ENCODE measurements at places on chromosomes 6 and 20. TPM values are rescaled to one million over a fixed set of nuclear protein-coding genes. Genes with fewer than 3 reads are reported as not detected.

GRCh38 chr6:117481278-117481925 is 1.1 kb upstream of the DCBLD1 start:
- DNase-seq: no peak

- DNase-seq: no peak
Observed at GRCh38 chr20:34131491-34131890, 19.4 kb upstream of the EIF2S2 start.

GRCh38 chr20:6053776-6054688 is at the start of gene LRRN4:
Gene LRRN4 (minus strand): TSS chr20:6054060. CDS start chr20:6052799, 1,261 bp downstream.
- DNase-seq: no peak

GRCh38 chr6:151009576-151009975 is 144.1 kb downstream of the MTHFD1L start:
- DNase-seq: no peak

DNA sequence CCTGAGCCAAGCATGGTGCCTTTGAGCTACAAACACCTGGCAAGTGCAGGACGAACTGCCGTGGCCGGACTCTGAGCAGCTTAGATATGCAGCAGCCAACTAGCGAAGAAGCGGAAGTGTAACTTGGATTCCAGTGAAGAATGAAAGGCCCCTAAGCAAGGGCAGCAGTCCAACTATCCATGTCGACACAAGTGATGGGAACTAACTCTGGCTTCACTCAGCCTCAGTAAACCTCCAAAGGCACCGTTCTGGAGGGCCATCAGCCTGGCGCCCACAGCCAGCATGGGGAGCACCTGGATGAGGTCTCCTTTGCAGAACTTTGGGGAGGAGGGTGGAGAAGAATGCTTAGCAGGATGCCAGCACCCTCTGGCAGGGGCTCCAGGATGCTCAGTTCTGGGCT is 78.4 kb upstream of the MLN start:
- no peak for DNase-seq

DNA sequence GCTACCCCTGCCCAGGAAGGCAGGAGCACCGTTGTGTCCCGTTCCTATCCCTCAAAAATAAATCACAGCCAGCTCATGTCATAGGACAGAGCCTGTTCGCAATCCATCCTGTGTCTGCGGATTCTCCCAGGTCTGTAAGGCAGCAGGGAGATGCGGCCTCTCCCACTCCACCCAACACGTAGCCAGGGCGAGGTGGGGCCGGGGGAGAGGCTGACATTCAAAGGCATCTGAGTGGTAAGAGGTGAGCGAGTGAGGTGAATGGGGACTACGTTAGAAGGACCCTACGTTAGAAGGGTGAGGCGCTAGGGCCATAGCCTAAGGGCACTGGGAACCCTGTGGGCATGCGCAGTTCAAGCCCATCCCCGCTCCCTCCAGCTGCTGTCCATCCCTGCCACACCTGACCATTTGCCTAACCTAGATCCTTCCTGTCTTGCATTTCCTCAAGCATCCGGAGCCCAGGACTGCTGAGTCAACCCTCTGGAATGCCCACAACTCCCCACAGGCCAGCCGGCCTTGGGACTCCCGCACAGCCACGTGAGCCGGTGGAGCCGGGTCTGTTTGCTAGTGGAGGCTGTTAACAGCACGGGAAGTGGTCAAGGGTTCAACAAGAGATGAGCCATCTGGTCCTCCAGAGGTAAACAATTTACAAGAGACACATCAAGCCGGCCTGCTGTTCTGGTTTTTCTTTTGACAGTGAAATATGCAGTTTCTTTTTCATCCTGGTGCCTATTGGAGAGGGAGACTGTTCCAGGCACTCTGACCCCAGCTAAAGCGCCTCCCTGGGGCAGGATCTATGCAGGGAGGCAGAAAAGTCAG is 45.9 kb downstream of the RIPOR3 start:
- DNase-seq: peak; percentile 89

DNA sequence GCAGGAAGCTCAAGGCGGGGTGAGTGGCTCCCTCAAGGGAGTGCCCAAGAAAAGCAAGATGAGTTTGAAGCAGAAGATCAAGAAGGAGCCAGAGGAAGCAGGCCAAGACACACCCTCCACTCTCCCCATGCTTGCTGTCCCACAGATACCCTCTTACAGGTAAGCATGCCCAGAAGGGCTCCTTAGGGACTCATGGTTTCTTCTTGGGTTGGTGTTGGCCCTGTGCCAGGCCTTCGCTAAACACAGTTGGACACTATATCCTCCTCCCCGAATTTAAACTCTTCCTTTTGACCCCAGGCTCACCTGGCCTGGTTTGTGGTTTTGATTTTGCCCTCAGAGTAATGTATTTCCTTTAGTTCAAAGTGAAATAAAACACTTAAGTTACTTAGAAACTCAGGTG is 5.1 kb downstream of the BRPF3 start:
- DNase-seq: no peak

GRCh38 chr20:59782986-59783640 is 150.3 kb downstream of the SYCP2 start:
- no peak for DNase-seq

GRCh38 chr20:44544263-44544662 is 22.4 kb upstream of the SERINC3 start:
- no peak for DNase-seq

- DNase-seq: no peak
Observed at GRCh38 chr20:10110151-10110550, 75.4 kb downstream of the ANKEF1 start.

DNA sequence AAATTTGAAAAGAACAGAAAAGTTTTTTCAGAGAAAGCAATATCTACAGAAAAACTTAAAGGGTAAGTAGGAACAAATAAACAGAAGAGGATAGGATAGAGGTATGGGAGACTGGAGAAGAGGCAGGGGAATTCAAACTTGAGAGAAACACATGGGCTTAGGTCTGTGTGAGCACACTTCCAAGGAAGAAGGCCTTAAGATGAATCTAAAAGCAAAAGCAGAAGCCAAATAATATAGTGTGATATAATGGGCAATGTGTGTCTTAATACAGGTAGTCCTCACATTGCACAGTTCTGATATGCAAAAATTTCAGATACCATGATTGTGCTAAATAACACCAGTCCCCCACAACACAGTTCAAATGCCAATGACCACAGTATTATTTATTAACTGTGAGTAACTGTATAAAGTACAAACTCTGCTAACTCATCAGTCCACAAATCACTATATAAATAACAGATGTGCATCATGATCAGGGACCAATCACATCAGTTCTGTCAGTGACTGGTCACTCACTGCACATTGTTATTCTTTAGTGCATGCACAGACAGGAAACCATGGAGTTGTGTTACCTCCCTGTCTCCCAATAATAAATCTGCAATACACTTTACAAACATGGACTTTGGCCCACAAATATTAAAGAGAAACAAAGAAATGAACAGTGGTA is 18.6 kb downstream of the SNX14 start:
- no peak for DNase-seq

DNA sequence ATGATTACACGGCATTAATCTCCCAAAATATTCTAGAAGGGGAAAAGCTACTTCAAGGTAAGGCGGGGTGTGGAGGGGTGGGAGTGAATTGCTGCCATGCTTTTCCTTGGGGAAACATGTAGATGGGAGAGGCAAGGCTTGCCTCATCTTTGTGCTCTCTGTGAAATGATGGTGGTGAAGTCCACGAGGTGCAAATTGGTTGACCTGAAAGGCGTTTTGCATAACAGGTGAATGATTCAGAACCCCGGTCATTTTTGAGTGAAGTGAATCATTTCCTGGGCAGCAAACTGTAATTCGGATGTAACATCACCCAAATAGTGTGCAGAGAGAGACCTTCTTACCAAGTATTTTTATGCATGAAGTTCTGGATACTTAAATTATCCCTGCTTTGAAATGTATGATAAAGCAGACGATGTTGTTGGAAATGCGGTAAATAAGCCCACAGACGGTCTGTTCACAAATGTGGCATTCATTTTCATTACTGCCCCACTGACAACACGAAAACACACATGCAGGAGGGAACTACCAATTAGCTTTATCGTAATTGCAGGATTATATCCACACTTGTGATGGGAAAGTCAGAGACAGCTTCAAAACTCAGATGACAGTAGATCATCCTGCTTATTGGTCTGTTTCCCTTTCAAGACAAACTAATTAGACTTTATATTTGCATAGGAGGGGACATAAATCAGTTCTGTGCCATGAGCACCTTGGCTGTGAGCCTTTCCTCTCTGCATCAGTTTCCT is 3.0 kb downstream of the CDH4 start:
- no peak for DNase-seq

DNA sequence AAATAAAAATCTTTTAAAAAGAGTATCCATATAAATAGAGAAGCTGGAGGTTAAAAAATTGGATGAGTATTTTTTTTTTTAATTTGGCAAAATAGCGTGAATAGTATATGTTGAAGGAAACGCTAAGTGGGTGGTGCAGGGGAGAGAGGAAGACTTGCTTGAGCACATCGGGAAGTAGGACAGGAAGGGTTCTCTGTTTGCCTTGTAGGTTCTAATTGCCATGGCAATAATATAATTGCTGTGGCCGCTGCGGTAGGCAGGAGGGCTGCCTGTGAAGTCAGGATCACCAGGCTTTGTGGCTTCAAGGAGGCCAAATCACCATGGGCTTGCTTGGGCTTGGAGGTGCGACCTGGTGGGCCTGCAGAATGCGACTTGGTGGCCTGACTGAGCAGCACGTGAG is 35.1 kb downstream of the IGF2R start:
- DNase-seq: no peak

DNA sequence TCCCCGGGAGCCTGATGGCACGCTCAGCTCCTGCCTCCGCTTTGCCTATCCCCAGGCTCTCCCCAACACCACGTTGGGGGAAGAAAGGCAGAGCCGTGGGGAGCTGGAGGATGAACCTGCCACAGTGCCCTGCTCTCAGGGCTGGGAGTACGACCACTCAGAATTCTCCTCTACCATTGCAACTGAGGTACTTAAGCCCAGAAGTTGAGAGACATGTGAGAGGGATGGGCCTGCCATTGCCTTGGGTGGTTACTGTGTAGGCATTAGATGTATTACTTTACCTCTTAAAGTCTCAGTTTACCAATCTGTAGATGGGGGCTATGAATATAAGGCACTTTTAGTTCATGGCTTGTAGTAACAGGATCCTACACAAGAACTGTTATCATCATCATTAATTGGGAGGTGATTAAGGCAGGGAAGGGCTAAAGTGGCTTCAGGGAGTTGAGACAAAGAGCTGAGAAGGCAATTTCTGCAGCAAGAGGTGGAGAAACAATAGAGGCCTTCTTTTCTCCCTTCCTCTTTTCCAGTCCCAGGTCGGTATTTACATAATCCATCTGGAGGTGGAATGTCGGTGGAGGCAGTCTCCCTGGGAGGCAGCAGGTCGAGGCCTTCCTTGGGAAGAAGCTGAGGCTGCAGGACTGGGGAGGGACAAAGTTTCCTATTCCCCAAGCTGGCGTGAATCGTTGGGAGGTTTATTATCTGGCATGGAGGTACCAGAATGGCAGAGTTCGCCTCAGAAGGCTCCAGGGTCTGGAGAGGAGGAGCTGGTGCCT is 691 bp downstream of the SLC22A7 start:
- no peak for DNase-seq

GRCh38 chr6:87357479-87358196 is 13.0 kb downstream of the C6orf163 start:
- DNase-seq: no peak

GRCh38 chr6:169513478-169514193 is 188.2 kb downstream of the WDR27 start:
- DNase-seq: no peak

GRCh38 chr6:30344868-30345671 is at the start of gene RPP21:
Gene RPP21 (plus strand): TSS chr6:30345156. CDS start chr6:30345172, 16 bp downstream.
- peak; percentile 83 for DNase-seq

- no peak for DNase-seq
Observed at GRCh38 chr20:62097881-62098407, 24.3 kb upstream of the LSM14B start.

DNA sequence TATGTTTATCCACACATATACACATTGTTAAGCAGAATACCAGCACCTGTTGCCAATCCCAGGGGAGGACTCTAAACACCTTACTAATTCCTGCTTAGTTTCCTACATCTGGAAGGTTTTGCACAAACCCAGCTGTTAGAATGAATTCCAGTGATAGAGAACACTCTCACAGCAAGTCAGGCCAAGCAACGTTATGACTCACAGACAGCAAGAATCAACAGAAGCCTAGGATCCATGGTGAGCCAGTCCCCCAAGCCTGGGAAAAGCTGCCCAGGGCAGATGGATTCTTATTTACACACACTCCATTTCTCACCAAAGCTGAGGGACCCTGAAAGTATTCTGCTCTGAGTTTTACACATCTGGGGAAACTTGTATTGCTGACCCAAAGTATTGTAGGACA is 291.7 kb downstream of the SLC35F1 start:
- DNase-seq: no peak

DNA sequence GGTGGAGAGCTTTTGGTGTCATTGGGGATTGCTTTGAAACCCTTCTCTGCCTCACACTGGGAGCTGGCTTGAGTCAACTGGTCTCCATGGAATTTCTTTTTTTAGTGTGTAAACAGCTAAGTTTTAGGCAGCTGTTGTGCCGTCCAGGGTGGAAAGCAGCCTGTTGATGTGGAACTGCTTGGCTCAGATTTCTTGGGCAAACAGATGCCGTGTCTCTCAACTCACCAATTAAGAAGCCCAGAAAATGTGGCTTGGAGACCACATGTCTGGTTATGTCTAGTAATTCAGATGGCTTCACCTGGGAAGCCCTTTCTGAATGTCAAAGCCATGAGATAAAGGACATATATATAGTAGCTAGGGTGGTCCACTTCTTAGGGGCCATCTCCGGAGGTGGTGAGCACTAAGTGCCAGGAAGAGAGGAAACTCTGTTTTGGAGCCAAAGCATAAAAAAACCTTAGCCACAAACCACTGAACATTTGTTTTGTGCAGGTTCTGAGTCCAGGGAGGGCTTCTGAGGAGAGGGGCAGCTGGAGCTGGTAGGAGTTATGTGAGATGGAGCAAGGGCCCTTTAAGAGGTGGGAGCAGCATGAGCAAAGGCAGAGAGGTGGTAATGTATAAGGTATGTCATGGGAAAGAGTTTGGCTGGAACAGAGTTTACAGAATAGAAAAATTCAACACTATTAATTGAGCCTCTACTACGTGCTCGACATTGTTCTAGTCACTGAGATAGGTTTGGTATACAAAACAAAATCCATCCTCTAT is 31.2 kb downstream of the SRSF3 start:
- peak; percentile 58 for DNase-seq

- DNase-seq: no peak
Observed at GRCh38 chr6:107173779-107174178, 58.5 kb upstream of the BEND3 start.

- no peak for DNase-seq
Observed at GRCh38 chr6:163729127-163729872, 314.8 kb downstream of the QKI start.

The RIMS4 gene
- total RNA-seq: 0.95 TPM

The FOXF2 gene
- total RNA-seq: not detected

The C4B gene
- total RNA-seq: 694 TPM

The BANF2 gene
- not detected for total RNA-seq

The ANKRD66 gene
- total RNA-seq: 0.32 TPM

The XKR7 gene
- total RNA-seq: not detected

The NKX2-2 gene
- total RNA-seq: not detected

The SMLR1 gene
- not detected for total RNA-seq

The PTK6 gene
- total RNA-seq: not detected

The LY6G6D gene
- not detected for total RNA-seq
